ENCODE measurements at places on chromosomes 11 and 22.

- no peak for DNase-seq
These were observed 2000.4 kb upstream of the RAG2 start for GRCh38 chr11:38598418-38598817.

DNA sequence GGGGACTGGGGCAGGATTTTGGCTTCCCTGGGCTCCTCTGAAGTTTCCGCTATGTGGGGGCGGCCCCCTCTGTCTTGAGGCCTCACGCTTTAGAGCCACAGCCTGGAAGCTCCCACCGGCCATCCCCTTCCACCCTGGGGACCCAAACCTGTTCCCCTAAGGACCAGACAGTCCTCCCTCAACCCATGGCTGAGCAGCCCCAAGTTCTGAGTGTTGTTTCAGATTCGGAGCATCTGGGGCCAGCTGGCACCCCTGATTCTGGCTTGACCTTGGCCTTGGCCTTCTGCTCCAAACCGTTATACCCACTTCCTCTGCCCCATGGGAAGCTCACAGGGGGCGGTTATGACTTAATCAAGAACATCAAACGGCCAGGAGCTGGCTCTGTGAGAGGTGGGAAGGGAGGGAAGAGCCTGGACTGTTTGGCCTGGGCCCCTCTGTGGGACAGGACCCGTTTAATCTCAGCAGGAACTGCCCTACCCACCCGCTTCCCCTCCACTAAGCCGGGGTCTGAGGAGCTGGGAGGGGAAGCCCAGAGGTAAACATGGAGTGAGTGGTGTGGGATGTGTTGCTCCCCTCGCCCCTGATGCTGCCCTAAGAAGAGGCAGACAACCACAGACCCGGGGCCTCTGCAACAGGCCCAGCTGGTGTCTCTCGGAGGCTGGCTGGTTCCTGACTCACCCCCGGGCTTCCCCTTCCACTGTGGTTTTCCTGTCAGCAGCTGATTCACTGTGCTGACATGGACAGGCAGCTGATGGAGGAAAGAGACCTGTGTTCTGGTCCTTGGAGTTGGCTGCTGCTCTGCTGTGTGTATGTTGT is 3.4 kb downstream of the CD82 start:
- no peak for DNase-seq

DNA sequence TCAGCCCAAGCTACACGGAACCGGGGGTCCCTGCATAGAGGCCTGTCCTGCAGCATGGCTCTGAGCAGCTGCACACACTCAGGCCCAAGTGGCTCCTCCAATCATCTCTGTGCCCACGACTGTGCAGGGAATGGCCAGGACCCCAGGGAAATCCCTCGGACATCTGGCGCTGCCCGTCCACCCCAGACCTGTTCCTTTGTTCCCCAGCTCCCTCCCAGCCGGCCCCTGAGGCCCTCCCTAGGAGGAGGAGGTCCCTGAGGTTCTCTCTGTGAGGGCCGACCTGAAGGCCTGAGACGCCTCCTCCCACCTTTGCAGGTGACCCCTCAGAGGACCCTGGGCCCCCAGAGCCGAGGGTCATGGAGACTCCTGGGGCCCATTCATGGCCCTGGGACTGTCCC is 1.1 kb downstream of the MLC1 start:
- DNase-seq: no peak

GRCh38 chr11:69203901-69204245 is 48.1 kb downstream of the SMIM38 start:
- DNase-seq: no peak

DNA sequence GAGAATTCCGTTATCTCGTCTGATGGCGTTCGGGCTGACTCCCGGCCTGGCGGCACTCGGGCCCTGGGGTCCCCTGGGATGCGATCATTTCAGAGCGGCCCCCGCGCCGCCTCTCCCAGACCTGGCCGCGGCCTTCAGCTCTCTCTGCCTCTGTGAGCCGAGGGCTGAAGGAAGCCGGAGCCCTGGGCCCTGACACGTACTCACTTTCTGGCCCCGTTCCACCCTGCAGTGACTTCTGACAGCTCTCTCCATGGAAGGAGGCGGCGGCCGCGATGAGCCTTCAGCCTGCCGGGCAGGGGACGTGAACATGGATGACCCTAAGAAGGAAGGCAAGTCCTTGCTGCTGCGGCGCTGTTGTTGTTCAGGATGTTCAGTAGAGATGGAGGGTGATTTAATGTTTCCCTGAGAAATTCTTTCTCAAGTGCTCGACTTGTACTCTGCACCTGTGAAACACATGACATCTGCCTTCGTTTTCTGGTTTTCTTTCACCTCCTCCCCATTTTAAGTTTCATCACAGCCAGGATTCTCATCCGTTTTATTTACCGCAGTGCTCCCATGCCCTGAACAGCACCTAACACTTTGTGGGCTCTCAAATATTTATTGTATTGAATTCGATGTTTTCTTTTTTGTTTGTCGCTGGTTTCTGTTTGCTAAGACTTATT is 612 bp downstream of the GTSE1 start:
- DNase-seq: no peak

DNA sequence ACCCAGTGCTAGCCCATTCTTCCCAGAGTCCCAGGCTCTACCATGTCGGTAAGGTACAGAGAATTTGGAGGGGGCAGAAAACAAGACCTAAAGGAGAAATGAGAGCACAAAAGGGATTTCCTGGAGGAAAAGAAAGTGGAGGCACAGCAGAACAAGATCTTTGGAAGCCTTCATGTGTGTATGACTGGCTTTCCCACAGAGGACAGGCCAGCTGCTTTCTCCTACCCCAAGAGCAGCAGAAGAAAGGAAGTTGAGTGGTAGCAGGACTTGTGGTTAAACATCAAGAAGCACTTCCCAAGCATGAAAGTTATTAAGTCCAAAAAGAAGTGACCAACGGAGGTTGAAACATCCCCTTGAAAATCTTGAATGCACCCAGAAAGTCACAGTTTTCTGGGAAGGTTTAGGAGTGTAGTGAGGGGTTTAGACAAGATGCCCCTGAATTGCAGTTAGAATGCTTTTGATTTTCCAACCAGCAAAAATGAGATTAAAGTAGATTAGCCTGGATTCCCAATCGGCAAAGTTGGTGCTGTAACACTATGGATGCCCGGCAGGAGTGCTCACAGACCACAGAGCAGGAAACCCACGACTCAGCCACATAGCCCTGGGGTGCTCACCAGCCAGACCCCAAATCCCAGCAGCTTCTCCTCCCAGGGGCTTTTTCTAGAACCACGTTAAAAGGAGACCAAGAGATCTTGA is 608 bp downstream of the TMPRSS13 start:
- no peak for DNase-seq

DNA sequence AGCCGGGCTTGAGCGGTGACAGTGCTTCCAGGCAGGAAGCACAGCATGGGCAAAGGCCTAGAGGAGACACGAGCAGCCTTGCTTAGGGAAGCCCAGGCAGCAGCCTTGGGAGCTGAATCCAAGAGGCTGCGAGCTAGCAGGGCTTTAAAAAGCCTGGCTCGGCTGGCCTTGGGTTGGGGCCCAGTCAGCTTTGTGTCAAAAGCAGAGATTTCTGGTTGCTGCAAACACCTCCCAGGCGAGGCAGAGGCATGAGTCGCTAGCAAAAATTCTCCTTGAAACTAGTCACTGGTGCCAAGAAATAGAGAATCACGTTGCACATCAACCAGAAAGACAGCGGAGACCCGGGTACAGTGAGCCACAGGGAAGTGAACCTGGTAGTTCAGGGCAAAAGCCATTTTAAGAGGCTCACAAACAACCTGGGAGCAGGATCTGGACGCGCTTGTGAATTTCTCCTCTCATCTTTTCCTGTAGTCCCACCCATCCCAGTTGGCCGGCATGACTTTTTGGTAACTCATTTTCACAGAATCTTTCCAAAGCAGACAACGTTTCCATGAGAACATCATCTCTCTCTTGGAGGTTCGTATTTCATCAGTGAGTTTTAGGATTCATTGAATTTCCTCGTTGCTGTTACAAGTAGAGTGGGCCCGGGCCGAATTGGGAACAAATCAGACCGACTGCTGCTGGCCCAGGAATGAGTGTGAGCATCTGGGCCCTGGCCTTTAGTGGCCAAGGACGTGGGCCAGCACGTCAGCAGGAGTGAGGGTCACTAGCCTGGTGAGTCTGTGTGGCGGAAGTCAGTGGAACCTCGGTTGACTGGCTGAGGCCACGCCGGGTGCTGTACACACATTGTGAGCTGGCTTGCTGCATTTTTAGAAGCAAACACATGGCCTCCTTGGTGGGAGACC is 16.4 kb upstream of the FGF4 start:
- no peak for DNase-seq
